T1000 (cell line): ENCODE measurements at places on chromosomes 7 and 10.
A peak's percentile ranks its signal among the peaks of the same experiment; 100 is the strongest.

- no peak for DNase-seq
Observed at GRCh38 chr10:112820320-112820719, 129.7 kb upstream of the TCF7L2 start.

GRCh38 chr10:7563368-7563767 lies 103.4 kb downstream of the ITIH5 start:
- DNase-seq = no peak

DNA sequence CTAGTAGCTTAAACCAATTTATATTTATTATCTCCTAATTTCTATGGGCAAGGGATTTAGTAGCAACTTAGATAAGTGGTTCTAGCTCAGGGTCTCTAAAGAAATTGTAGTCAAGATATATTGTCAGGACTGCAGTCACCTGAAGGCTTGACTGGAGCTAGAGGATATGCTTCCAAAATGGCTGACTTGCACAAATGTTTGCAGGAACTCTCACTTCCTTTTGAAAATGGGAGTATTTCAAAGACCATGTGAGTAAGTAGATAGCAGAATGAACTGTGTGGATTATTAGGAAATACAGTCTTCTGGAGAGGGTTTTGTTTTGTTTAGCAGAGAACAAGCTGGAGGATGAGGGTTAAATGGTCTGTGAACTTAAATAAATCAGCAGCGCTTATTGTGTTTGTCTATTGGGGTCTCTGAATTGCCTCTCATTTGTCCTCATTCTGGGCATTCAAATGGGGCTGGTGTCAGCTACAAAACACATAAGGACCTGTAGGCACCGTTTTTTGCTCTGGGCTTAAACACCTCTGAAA lies 524.6 kb downstream of the LRMDA start:
- no peak for DNase-seq

GRCh38 chr7:110573862-110574528 lies 516.9 kb upstream of the LRRN3 start:
- DNase-seq = peak; percentile 6

GRCh38 chr10:74177140-74177677 lies 26.2 kb downstream of the ADK start:
- no peak for DNase-seq

DNA sequence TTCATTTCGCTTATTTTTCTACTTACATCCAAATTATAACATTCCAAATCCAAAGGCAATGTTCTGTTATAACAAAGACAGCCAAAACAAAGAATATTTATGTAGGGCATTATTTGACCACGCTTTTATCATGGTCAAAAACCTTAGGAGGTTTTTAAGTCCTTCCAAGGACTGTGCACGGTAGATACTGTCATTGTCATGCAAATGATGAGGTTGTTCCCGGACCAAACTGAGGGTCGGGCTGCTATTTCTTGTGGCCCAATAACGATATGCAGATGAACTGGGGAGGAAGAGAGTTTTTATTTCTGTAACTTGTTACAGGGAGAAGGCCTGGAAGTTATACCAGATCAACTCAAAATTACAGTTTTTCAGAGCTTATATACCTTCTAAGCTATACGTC lies 56.6 kb upstream of the STEAP4 start:
- DNase-seq = no peak
